ENCODE measurements at places on chromosomes 2 and 18.

DNA sequence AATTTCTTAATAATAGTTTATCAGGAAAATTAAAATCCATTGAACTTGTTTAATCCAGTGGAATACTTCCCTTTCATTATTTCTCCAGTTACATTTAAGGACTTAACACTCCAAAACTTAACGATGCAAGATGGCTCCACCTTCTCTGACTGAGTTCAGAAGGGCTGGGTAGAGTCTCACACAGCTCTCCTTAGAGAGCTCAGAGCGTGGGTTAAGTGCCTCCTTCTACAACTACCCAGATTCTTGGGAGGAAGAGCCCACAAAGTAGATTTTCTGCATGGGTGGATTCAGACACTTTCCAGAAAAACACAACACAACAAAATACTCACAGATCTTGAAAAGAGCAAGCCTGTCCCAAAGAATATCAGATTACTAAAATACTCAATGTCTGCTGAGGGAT is 130.6 kb downstream of the THADA start:
- DNase-seq = no peak
- no peaks in the 10 kb centered on the region for H3K36me3 ChIP-seq
- no peaks in the 10 kb centered on the region for H3K27me3 ChIP-seq

- H3K27ac ChIP-seq = peak overlapping the region; percentile 86
- peak overlapping the region; percentile 15 for H3K4me3 ChIP-seq
- peak; percentile 93 for DNase-seq
- H3K4me1 ChIP-seq = peaks cover 19% of the 10 kb centered on the region
Observed at GRCh38 chr2:111698743-111699554, 185.0 kb downstream of the ANAPC1 start.

DNA sequence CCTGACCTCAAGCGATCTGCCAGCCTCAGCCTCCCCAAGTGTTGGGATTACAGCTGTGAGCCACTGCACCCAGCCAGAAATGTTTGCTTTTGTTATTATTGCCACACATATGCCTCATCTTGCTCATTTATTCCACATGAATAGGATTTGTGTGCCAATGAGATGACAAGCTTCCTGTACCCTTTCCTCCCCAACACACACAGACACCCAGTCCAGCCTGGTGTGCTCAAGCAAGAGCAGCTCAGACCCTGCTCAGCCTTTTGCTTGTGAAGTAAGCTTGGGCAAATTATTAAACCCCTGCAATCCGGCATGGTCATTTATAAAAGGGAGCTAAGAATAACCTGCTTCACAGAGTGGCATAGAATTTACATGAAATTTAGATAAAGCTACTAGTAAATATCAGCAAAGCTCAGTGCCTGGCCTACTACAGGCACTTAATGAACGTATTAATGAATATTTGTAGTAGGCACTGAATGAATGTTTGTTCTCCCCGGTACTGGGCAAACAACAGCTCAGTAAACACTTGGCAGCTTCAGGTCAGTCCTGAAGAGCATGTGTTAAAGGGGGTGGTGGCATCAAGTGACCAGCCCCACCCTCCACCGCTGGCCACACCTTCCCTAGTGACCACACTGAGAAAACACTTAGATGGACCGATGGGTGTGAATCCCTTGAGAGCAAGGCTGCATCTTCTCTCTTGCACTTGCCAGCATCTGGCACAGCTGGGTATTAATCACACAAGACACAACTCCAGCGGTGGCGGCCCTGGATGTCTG is 280.2 kb downstream of the SRBD1 start:
- H3K4me3 ChIP-seq = no peak overlapping the region
- H3K36me3 ChIP-seq = no peaks in the 10 kb centered on the region
- no peaks in the 10 kb centered on the region for H3K27me3 ChIP-seq

GRCh38 chr2:54557601-54558187 is 101.6 kb downstream of the SPTBN1 start:
- H3K27ac ChIP-seq = peak overlapping the region; percentile 85
- H3K4me3 ChIP-seq = peak overlapping the region; percentile 69
- peaks cover 17% of the 10 kb centered on the region for H3K4me1 ChIP-seq

DNA sequence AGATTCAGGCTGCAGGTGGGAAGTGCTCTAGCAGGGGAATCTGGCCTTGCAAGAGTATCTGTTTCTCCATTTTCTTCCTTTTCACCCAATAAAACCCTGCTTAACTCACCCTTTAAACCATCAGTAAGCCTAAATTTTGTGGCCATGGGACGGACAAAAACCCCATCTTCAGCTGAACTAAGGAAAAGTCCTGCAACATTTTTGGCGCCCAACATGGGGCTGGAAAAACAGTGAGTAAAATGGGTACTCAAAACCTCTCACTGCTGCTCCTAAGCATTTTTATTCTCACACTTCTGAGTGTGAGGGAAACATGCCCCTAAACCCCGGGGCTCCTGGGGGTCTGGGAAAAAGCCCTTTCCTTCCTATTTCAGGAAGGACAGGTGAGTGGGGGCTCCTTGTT is 414.3 kb downstream of the ZNF804A start:
- no peaks in the 10 kb centered on the region for H3K4me1 ChIP-seq
- H3K27me3 ChIP-seq = no peaks in the 10 kb centered on the region
- peak; percentile 18 for DNase-seq
- H3K27ac ChIP-seq = no peak overlapping the region
- no peaks in the 10 kb centered on the region for H3K36me3 ChIP-seq

- no peak overlapping the region for H3K27ac ChIP-seq
- DNase-seq = no peak
- no peaks in the 10 kb centered on the region for H3K4me1 ChIP-seq
- H3K4me3 ChIP-seq = no peak overlapping the region
- no peaks in the 10 kb centered on the region for H3K36me3 ChIP-seq
- H3K27me3 ChIP-seq = no peaks in the 10 kb centered on the region
Observed at GRCh38 chr2:31515586-31515985, 65.2 kb downstream of the SRD5A2 start.

- H3K4me3 ChIP-seq = no peak overlapping the region
- no peaks in the 10 kb centered on the region for H3K27me3 ChIP-seq
- DNase-seq = no peak
Observed at GRCh38 chr2:189328848-189329245, 112.4 kb upstream of the WDR75 start.

- H3K4me3 ChIP-seq = no peak overlapping the region
- no peak overlapping the region for H3K27ac ChIP-seq
Observed at GRCh38 chr18:3910512-3910911, 460.5 kb downstream of the TGIF1 start.

- no peak overlapping the region for H3K4me3 ChIP-seq
- no peaks in the 10 kb centered on the region for H3K36me3 ChIP-seq
- H3K27me3 ChIP-seq = no peaks in the 10 kb centered on the region
- no peak for DNase-seq
- no peak overlapping the region for H3K27ac ChIP-seq
- no peaks in the 10 kb centered on the region for H3K4me1 ChIP-seq
Observed at GRCh38 chr18:36977121-36977520, 148.2 kb downstream of the KIAA1328 start.

GRCh38 chr18:12840382-12840781 is 43.7 kb downstream of the PTPN2 start:
- no peak overlapping the region for H3K27ac ChIP-seq
- H3K4me1 ChIP-seq = peaks cover 24% of the 10 kb centered on the region
- H3K36me3 ChIP-seq = no peaks in the 10 kb centered on the region
- DNase-seq = no peak

DNA sequence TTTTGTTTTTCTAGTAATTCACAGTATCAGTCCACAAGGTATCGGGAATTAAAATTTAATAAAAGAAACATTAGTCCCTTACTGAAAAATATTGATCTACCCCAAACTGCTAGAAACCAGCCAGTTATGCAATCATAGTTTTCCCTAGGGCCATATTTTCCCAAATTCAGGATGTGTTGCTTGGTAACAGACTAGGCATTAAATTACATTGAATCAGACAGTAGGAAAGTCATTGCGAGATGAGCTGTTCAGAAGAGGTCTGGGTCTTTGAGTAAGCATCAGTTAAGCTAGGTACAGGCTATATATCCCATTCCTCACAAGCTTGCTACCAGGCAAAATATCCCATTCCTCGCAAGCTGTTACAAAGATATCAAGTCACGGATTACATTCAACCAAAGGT is 123.0 kb upstream of the CCDC150 start:
- H3K27me3 ChIP-seq = no peaks in the 10 kb centered on the region
- no peaks in the 10 kb centered on the region for H3K36me3 ChIP-seq

DNA sequence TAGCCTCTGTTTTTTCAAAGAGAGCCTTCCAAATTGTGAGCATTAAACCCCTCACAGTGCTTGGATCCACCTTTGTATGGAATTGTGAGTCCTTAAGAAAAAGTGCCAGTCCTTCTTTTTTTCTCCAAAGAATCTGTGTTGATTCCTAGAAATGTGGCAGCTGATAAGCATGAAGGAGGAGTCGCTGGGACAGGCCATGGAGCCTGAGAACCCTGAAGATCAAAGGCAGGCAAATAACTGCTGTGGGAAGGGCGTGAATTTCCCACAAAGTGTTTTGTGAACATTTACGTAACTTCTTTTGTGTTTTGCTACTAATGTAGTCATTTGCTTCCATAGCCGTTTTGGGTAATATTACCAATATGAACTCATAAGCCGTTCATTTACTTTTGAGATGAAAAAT is 27.7 kb upstream of the CHMP1B start:
- no peak for DNase-seq
- no peaks in the 10 kb centered on the region for H3K4me1 ChIP-seq

GRCh38 chr18:50836521-50836957 is 16.7 kb upstream of the MRO start:
- H3K27ac ChIP-seq = no peak overlapping the region
- DNase-seq = peak; percentile 63
- H3K36me3 ChIP-seq = no peaks in the 10 kb centered on the region

DNA sequence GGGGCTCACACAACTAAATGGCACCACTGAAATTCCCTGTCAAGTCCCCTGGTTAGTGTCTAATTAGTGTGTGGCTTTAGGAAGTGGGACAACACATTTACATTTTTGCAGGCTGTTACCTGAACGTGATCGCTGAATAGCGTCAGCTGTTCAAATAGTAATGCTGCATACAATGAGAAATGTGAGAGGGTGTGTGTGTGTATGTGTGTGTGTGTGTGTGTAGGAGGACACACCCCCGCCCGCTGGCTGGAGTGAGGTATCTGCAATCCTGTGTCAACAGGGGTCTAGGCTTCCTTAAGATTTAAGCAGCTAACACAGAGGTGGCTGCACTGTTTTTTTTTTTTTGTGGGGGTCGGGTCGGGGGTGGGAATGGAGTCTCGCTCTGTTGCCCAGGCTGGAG is 4.8 kb upstream of the LYPD6B start:
- peaks cover 16% of the 10 kb centered on the region for H3K27me3 ChIP-seq
- H3K4me1 ChIP-seq = no peaks in the 10 kb centered on the region
- H3K4me3 ChIP-seq = no peak overlapping the region
- H3K27ac ChIP-seq = no peak overlapping the region

GRCh38 chr2:108412995-108413710 is 35.4 kb downstream of the SULT1C4 start:
- no peaks in the 10 kb centered on the region for H3K4me1 ChIP-seq
- H3K4me3 ChIP-seq = no peak overlapping the region
- H3K36me3 ChIP-seq = no peaks in the 10 kb centered on the region
- H3K27ac ChIP-seq = no peak overlapping the region
- H3K27me3 ChIP-seq = no peaks in the 10 kb centered on the region
- peak; percentile 10 for DNase-seq

GRCh38 chr18:77016936-77017335 is 115.6 kb downstream of the MBP start:
- DNase-seq = no peak
- H3K36me3 ChIP-seq = no peaks in the 10 kb centered on the region
- no peaks in the 10 kb centered on the region for H3K4me1 ChIP-seq

GRCh38 chr2:215517391-215517790 is 81.5 kb upstream of the FN1 start:
- H3K36me3 ChIP-seq = no peaks in the 10 kb centered on the region
- peaks cover 6% of the 10 kb centered on the region for H3K4me1 ChIP-seq
- H3K4me3 ChIP-seq = no peak overlapping the region
- DNase-seq = no peak
- no peaks in the 10 kb centered on the region for H3K27me3 ChIP-seq
- H3K27ac ChIP-seq = no peak overlapping the region

- H3K27ac ChIP-seq = no peak overlapping the region
- no peak for DNase-seq
- peaks cover 20% of the 10 kb centered on the region for H3K4me1 ChIP-seq
- H3K4me3 ChIP-seq = no peak overlapping the region
- H3K27me3 ChIP-seq = no peaks in the 10 kb centered on the region
Observed at GRCh38 chr18:49722477-49722876, 90.9 kb downstream of the ACAA2 start.

DNA sequence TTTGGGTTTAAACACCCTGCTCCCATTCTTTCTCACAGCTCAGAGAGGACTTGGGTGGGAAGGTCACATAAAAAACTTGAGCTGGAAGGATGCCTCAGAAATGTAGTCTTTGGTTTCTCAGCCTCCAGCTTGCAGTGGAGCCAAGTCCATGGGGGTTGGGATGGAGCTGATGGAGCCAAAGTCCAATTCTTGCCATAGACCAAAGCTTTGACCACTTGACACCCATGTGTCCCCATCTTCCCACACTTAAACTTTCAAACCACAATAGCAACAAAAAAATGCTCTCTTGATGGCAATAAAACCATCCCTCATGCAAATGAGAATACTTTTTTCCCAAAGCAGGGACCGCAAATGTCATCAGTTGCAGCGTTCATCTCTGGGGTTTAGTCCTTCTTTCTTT is 14.7 kb upstream of the DAW1 start:
- H3K4me1 ChIP-seq = peaks cover 6% of the 10 kb centered on the region
- H3K27ac ChIP-seq = no peak overlapping the region
- DNase-seq = no peak
- no peak overlapping the region for H3K4me3 ChIP-seq
- H3K27me3 ChIP-seq = no peaks in the 10 kb centered on the region
- H3K36me3 ChIP-seq = no peaks in the 10 kb centered on the region

GRCh38 chr2:127256381-127256780 is 36.3 kb upstream of the CYP27C1 start:
- no peaks in the 10 kb centered on the region for H3K27me3 ChIP-seq
- DNase-seq = no peak
- no peak overlapping the region for H3K4me3 ChIP-seq
- no peak overlapping the region for H3K27ac ChIP-seq
- peaks cover 44% of the 10 kb centered on the region for H3K36me3 ChIP-seq
- no peaks in the 10 kb centered on the region for H3K4me1 ChIP-seq

- peak overlapping the region; percentile 89 for H3K27ac ChIP-seq
- peaks cover 39% of the 10 kb centered on the region for H3K4me1 ChIP-seq
- H3K4me3 ChIP-seq = no peak overlapping the region
- no peak for DNase-seq
- no peaks in the 10 kb centered on the region for H3K36me3 ChIP-seq
Observed at GRCh38 chr18:55324166-55324565, 263.8 kb downstream of the TCF4 start.

GRCh38 chr2:231687961-231688360 is 20.4 kb upstream of the PTMA start:
- H3K27ac ChIP-seq = no peak overlapping the region
- DNase-seq = no peak
- H3K27me3 ChIP-seq = no peaks in the 10 kb centered on the region
- H3K4me1 ChIP-seq = no peaks in the 10 kb centered on the region

GRCh38 chr2:240024766-240025165 is 376 bp downstream of the NDUFA10 start:
- peaks cover 5% of the 10 kb centered on the region for H3K27me3 ChIP-seq
- H3K36me3 ChIP-seq = peaks cover 16% of the 10 kb centered on the region
- H3K27ac ChIP-seq = peak overlapping the region; percentile 94
- H3K4me3 ChIP-seq = peak overlapping the region; percentile 87
- H3K4me1 ChIP-seq = peaks cover 8% of the 10 kb centered on the region
